ENCODE measurements at places on chromosomes 7 and 10. TPM values are rescaled to one million over a fixed set of nuclear protein-coding genes. Genes with fewer than 3 reads are reported as not detected.

Gene PMPCB
- total RNA-seq: 81.6 TPM

Gene ELN
- 2.2 TPM for total RNA-seq

Gene LAMB1
- 15.6 TPM for total RNA-seq

Gene ZNF117
- 4.5 TPM for total RNA-seq

Gene TBXAS1
- total RNA-seq: 0.45 TPM

Gene OR2A7
- 2.2 TPM for total RNA-seq

Gene WEE2
- total RNA-seq: 0.14 TPM

Gene NUDT13
- 1.6 TPM for total RNA-seq

Gene ABCB4
- 2.7 TPM for total RNA-seq

Gene HOXA11
- total RNA-seq: 4.7 TPM

GRCh38 chr7:153934629-153935028 is 117.6 kb upstream of the DPP6 start:
- ATAC-seq: no peak

- peak; percentile 84 for ATAC-seq
These were observed 96.9 kb downstream of the HIPK2 start for GRCh38 chr7:139680676-139681462.

DNA sequence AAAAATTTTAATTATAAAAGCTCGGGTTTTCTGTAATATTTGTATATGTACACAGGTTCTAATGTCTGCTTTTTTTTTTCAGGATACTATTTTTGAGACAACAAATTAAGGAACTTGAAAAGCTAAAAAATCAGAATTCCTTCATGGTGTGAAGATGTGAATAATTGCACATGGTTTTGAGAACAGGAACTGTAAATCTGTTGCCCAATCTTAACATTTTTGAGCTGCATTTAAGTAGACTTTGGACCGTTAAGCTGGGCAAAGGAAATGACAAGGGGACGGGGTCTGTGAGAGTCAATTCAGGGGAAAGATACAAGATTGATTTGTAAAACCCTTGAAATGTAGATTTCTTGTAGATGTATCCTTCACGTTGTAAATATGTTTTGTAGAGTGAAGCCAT is 57.9 kb upstream of the BAMBI start:
- ATAC-seq: no peak

- no peak for ATAC-seq
These were observed 160.5 kb downstream of the NRF1 start for GRCh38 chr7:129771928-129772479.

- ATAC-seq: no peak
These were observed 37.8 kb upstream of the SEC61G start for GRCh38 chr7:54796853-54797252.

GRCh38 chr7:55072251-55072650 is 53.4 kb downstream of the EGFR start:
- no peak for ATAC-seq

GRCh38 chr10:79445977-79446757 is 743 bp upstream of the ZCCHC24 start:
- peak; percentile 25 for ATAC-seq

- ATAC-seq: no peak
These were observed 399.0 kb downstream of the HGF start for GRCh38 chr7:81370822-81371221.

GRCh38 chr10:99996671-99997648 is 12.8 kb downstream of the DNMBP start:
- ATAC-seq: no peak

DNA sequence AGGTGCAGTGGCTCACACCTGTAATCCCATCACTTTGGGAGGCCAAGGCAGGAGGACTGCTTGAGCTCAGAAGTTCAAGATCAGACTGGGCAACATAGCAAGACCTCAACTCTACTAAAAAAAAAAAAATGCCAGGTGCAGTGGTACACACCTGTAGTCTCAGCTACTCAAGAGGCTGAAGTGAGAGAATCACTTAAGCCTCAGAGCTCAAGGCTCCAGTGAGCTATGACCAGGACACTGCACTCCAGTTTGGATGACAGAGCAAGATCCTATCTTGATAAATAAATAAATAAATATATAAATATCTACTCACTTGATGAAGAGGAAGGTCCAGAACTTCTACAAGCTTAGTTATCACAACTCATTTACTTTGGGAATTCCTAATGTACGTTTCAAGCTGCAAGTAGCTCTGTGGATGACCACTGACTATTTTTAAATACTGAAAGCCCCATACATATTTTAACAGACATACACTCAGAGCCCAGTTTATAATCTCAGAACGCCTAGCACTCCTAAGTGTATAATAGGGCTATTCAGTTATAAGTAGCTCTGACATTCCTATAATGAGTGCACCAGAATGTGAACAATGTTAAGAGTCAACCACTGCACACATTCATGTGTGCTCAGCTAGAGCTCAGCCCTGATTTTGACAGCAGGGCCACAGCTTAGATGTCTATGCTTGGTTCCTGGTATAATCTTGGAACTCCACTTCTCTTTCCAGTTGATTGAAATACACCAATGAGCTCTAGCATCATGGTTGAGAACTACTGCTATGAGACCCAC is 119.1 kb downstream of the CUBN start:
- no peak for ATAC-seq

DNA sequence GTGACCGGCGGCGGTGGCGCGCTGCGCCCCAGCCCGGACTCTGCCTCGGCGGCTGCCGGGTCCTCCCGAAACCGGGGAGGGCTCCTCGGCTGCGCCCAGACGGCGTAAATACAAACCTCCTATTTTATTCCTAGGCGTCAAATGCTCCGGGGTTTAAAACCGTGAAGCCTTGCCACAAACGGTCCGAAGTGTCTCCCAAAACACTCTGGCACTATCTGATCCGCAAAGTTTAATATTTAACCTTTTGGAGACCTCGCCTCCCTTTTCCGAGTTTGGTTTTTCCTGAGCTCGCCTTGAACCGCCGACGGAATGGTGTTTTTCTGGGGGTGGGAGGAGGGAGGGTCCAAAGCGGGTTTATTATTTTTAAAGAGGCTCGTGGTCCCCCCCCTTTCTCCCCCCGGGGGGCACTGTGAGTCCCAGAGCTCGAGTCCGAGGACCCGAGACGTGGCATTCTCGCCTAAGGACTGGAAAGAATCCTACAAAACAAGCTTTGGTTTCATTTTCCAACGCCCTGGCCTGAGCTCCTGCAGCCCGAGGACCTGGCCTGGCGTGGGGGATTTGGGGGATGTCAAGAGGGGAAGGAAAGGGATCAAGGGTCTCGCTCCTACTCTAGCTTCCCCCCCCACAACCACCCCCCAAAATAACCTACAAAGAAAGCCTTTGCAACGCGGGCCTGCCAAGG is 1.8 kb downstream of the TNRC18 start:
- no peak for ATAC-seq

DNA sequence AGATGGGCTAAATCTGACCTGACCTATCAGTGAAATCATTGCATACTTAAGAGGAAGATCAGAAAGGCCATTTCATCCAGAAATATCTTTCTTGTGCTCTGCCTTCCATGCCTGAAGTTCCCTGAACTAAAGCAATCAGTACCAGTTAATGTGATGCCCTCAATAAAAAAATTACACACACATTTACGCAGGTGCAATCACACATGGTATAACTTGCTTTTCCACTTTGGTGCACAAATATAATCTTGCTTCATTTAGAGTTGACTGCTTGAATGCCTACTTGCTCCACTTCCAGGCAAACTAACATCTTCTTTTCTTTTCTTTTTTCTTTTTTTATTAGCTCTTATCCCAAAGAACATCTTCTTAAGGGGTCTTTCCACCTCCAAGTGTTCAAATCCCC is 58.3 kb upstream of the KIF5B start:
- no peak for ATAC-seq

GRCh38 chr10:22657024-22657423 is 57.4 kb downstream of the PIP4K2A start:
- ATAC-seq: no peak

- no peak for ATAC-seq
These were observed 122.0 kb downstream of the FAM53B start for GRCh38 chr10:124622158-124622557.

GRCh38 chr7:17915796-17916195 is 24.5 kb downstream of the SNX13 start:
- no peak for ATAC-seq

Data from motor neuron (in vitro differentiated cells).